ENCODE measurements at places on chromosomes 3 and 15. TPM values are rescaled to one million over a fixed set of nuclear protein-coding genes. Genes with fewer than 3 reads are reported as not detected.
A peak's percentile ranks its signal among the peaks of the same experiment; 100 is the strongest.

CIAO2A gene
- total RNA-seq = 71.8 TPM

PIF1 gene
- total RNA-seq = 1.3 TPM

CPB1 gene
- 14.9 TPM for total RNA-seq

SLC22A13 gene
- total RNA-seq = 0.48 TPM

TNFAIP8L3 gene
- 2.5 TPM for total RNA-seq

EDEM1 gene
- 42.6 TPM for total RNA-seq

DNA sequence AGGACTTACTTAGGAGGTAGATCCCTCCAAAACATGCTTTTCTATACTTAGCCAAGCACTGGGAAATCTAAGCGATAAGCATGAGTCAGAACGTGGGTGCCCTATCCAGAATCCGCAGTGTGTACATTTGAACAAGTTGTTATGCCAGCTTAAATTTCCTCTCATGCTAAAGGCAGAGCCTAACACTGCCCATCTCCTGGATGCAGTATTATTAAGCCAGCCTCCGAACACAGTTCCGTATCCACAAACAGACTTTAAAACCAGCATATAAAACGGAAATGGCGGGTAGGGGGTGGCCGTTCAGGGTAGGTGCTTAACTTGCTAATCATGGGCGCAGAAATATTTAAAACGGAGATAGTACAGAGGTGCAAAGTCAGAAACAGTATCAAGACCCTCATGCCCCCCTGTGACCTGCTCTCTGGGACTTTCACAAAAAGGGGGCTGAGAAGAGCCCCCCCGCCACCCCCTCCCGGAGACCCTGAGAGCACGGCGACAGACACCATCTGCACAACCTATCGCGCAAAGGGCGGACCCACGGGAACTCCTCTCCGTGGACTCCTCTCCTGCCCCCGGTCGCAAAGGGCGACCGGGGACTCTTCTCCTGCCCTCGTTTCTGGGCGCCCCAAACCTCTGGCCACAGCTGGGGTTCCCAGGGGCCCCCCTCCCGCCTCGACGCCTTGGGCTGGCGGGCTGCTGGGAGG is 889 bp upstream of the LRRIQ4 start:
- peak overlapping the region; percentile 78 for H3K27ac ChIP-seq
- DNase-seq = no peak
- no peaks in the 10 kb centered on the region for H3K27me3 ChIP-seq
- H3K36me3 ChIP-seq = no peaks in the 10 kb centered on the region

DNA sequence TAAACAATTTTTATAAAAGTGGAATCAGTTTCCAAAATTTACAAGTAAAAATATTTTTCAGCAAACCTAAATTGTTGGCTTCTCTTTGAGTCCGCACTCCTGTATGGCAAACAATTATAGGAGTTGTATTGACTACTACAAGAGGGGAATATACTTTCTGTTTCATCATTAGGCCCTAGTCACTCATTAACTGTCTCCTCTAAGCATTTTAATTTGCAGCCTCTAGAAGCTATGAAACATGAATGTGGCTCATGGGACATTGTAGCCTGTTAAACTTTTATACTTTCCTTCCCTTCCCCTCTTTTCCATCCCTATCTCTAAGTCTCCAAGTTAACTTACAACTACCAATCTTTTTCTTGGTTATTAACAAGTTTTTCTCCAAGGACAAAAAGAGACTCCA is 58.9 kb upstream of the CBLB start:
- no peak overlapping the region for H3K27ac ChIP-seq
- H3K27me3 ChIP-seq = no peaks in the 10 kb centered on the region
- no peaks in the 10 kb centered on the region for H3K4me1 ChIP-seq

GRCh38 chr3:165529451-165529850 is 307.8 kb downstream of the BCHE start:
- H3K27ac ChIP-seq = no peak overlapping the region
- H3K36me3 ChIP-seq = no peaks in the 10 kb centered on the region
- no peak for DNase-seq

DNA sequence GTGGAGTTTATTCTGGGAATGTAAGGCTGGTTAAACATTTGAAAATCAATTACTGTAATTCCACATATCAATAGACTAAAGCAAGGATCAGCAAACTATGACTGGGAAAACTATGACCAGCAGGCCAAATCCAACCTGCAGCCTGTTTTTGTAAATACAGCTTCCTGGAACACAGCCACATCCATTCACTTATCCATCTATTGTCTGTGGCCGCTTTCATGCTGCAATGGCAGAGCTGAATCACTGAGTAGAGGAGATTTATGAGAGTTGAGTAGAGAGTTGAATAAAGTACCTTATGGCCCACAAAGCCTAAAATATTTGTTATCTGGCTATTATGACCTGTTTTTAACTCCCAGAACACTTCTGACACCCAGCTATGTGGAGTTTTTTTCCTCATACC is 12.2 kb downstream of the MYLK start:
- H3K27ac ChIP-seq = no peak overlapping the region
- H3K4me3 ChIP-seq = no peak overlapping the region
- no peaks in the 10 kb centered on the region for H3K27me3 ChIP-seq
- no peaks in the 10 kb centered on the region for H3K4me1 ChIP-seq
- no peak for DNase-seq

- no peaks in the 10 kb centered on the region for H3K4me1 ChIP-seq
- no peaks in the 10 kb centered on the region for H3K27me3 ChIP-seq
- H3K4me3 ChIP-seq = no peak overlapping the region
- H3K27ac ChIP-seq = no peak overlapping the region
- no peaks in the 10 kb centered on the region for H3K36me3 ChIP-seq
Observed at GRCh38 chr3:40766396-40766795, 241.6 kb downstream of the ZNF621 start.

DNA sequence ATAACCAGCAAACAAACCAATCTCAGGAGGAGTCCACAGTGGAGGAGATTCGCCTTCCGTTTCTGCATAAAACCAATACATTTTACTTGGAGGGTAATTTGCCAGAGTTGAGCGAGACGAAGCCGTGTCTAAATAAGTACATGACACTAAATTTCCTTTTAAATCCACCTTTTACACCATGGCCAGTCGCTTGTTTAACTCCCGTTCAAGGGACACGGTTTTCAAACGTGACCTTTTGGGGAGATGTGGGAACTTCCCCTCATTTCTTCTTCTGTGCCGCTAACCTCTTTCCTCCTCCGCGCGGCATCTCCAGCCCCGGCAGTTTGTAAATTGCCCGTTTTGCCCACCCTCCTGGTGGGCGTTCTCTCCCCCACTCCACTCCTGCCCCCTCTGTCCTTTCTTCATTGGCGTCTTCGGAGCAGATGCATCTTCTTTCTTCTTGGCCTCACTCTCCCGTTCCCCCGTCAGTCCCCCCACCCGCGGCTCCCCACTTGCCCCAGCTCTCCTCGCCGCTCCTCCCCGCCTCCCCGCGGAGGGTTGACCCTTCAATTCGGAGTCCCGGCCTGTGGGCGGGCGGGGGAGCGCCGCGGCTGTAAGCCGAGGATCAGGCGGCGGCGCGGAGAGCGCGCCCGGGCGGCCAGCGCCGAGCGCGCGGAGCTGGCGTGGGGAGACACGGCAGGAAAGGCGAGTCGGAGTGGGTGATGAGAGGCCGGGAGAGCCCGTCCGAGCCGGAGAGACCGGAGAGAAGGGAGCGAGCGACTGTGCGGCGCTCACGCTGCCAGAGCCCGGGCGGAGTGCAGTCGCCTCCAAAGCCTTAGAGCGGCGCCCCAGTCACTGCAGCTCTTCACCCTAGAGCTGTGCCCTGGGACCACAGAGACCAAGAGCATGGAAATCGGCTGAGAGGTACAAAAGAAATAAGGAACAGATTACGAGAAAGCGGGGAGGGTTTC is at the start of gene NLGN1:
Gene NLGN1, plus strand, starts transcription at position 584 of the 950 bp plus-strand sequence.
- no peaks in the 10 kb centered on the region for H3K4me1 ChIP-seq
- peak within 1 kb of the TSS; percentile 69 for H3K4me3 ChIP-seq
- H3K27ac ChIP-seq = peak within 1 kb of the TSS; percentile 85
- no peaks in the 10 kb centered on the region for H3K36me3 ChIP-seq
- DNase-seq = peak; percentile 33
- H3K27me3 ChIP-seq = no peaks in the 10 kb centered on the region
